Activated CD4-positive, alpha-beta T cell treated with anti-CD3 and anti-CD28 coated beads, Interleukin-2, Interleukin-4, amounts not matched to agents 100 ng/mL and 50 ng/mL, durations not matched to agents 16 hours and 8 hours (primary cell): ENCODE measurements at places on chromosomes 11 and 22.
A peak's percentile ranks its signal among the peaks of the same experiment; 100 is the strongest.

GRCh38 chr11:117229411-117229810 is 2.5 kb downstream of the PCSK7 start:
- no peak for DNase-seq

GRCh38 chr11:61119055-61119454 is 16.8 kb downstream of the CD5 start:
- DNase-seq: no peak

- DNase-seq: no peak
These were observed 24.1 kb upstream of the CLNS1A start for GRCh38 chr11:77661670-77662069.

DNA sequence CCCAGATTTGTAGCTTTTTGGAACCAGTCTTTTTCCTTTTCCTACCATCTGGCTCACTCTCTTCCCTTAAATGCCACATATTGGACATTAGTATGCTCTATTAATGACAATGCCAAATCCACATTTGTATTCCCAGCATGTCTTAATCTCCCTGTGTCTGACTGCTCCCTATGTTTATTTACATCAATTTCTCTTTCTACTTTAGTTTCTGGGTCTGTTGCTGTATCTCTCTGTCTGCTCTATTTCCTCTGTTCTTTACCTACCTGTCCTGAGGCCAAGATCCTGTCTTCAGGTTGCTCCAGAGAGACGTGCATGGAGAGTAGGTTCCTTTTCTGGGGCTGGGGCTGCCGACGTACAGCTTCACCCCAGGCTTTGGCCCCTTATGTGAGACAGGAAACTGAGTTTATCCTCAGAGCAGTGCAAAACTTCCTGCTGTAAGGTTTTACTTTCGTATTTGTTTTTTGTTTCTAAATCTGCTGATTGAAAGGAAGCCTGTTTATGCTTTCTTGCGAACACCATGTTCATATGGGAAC is 25.6 kb downstream of the OR2AG2 start:
- peak; percentile 69 for DNase-seq

- no peak for DNase-seq
These were observed 763.2 kb upstream of the TENM4 start for GRCh38 chr11:80204021-80204420.

DNA sequence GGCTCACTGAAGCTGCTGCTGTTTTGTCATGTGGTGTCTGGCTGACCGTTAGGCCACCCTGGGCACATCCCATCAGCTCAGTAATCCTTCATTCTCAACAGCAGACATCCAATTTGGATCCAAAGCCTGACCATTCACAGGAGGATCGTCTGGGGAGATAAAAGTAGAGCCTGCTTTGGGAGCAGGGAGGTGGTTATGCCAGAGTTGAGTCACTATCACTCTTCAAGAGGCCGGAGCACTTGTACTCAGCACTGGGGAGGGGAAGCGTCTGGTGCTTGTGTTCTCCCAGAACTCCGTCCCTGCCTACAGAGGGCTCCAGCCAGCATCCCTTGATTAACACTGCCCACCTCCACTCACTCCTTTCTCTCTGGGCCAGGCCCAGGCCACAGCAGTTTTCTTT is 382.6 kb downstream of the OPCML start:
- no peak for DNase-seq

GRCh38 chr11:65911682-65912568 is 6.9 kb downstream of the C11orf68 start:
- DNase-seq: no peak

DNA sequence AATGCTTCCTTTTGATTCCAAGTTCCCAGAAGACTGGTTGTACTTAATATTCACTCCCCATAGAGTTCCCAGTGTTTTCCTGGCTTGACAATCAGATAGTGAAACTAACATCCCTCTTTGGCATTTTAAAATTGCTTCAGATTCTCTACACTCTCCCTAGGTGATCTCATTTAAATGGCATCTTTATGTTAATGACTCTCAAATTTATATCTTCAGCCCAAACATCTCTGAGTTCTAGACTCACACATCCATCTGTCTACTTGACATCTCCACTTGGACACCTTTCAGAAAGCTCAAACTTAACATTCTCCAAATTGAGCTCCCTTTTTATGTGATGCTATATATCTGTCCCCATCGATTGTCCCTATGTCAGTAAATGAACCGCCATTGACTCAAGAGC is 232.0 kb downstream of the NTM start:
- no peak for DNase-seq

GRCh38 chr11:101083335-101083734 is 46.3 kb downstream of the PGR start:
- DNase-seq: no peak

GRCh38 chr11:45897556-45897955 is 9.5 kb downstream of the FREY1 start:
- no peak for DNase-seq

DNA sequence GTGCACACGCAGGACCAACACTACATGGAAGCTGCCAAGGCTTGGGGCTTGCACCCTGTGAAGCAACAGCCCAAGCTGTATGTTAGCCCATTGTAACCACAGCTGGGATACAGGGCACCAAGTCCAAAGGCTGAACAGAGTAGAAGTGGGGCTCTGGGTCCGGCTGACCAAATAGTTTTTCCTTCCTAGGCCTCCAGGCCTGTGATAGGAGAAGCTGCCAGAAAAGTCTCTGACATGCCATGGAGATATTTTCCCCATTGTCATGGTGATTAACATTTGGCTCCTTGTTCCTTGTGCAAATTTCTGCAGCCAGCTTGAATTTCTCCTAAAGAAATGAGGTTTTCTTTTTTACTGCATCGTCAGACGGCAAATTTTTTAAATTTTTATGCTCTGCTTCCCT is 941.2 kb downstream of the FAM181B start:
- no peak for DNase-seq

DNA sequence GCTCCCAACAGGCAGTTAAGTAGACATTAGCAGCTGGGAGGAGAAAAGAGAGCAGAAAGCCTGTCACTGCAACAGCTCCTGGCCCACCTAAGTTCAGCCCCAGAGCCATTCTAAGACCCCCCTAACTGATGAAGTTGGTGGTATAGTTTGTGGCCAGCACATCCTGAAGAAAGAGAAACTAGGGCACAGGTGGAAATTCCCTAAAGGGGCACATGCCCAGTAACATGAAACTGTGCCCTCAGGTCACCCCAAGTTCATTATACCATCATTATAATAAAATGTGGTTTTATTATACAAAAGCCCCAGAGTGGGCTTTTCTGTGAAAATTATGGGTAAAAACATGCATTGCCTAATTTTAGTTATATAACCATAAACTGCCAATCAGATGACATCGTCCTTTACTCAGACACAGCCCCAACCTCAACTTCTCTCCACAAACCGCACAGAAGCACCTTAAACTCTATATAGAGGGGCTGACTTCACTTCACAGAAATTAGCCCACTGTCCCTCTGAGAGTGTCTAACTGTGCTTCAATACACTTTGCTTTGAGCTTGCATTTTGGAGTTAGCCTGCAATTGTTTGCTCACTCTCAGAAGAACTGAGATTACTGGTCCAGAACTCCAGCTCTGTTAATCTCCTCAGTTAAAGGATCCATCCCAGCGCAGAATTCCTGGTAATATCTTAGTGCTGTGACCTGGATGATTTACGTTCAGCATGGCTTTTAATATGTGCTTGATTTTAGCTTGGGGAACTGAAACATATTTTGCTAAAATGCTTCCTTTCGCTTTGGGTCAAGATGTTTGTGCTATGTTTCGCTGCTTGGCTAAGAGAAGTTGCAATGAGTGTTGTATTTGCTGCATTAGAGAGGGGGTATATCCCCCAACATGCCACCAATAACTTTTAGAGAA is 1.8 kb upstream of the APOL3 start:
- no peak for DNase-seq

- no peak for DNase-seq
These were observed 7.4 kb downstream of the GNB1L start for GRCh38 chr22:19847345-19847632.

DNA sequence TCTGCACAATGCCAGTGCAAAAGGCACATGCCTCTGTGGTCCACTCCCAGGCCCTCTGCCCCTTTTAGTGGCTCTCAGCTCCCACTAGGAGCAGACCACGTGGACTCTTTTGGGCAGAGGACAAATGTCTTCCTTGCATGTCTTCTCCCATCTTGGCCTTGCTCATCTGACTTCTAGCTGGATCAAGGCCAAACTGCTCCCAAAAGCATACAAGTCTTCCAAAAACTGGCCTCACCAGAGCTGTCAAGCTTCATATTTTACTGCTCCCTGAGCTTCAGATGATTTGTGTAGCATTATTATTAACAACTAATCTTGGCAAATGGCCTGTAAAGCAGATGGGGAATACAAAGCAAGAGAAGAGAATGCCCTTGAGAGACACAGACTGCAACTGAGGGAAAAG is 6.9 kb downstream of the SMPD1 start:
- no peak for DNase-seq

DNA sequence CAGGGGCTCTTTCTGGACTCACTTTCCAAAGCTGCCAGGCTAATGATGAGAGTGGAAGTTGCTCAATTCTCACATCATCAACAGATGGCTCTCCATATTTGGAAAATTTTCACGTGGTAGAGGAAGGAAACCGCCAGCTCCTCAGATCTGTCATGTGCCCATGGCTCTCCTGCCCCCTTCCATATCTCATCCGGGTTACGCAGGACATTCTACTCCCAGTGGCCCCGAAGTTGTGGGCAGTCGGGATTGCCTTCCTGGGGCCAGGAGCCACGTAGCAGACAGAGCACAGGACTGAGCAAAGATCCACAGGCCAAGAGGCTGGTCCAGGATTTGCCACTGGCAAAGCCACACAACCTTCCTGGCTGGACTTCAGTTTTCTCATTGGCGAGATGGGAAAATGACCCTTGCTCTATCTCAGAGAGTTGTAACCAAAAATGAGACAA is 38.8 kb downstream of the RPUSD4 start:
- DNase-seq: no peak

- DNase-seq: no peak
These were observed 1004.5 kb upstream of the CCDC90B start for GRCh38 chr11:84290647-84291046.

DNA sequence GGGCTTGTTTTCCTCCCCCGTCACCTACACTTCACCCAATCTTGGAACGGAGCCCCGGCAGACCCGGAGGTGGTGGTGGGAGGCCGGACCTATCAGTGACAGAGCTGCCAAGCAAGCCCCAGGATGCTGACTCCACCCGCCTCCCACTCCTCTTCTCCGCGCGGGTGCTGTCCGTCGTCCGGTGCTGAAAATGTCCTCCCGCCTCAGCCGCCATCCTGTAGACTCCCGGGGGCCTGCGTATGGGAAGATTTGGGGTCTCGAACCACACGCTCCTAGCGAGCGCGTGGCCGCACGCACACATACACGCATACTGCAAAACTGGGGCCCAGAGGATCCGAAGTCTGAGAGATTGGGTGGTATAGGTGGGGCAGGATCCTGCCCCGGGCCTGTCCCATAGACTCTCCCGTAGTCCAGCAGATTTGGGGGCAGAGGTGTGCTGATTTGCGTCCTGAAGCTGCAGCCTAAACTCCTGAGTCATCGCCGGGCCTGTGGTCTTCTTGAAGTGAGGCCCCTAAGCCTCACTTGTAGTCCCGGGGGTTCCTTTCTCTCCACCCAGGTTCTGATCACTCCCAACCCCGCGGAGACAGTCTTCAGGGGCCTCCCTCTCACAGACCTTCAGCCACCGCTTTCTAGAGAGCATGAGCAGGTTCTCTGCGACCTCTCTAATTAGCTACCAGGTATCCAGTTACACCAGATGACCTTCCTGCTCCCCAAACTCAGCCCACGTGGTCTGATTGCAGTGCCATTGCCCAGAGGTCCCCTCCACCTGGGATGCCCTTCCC is 796 bp upstream of the YIF1A start:
- peak; percentile 76 for DNase-seq

DNA sequence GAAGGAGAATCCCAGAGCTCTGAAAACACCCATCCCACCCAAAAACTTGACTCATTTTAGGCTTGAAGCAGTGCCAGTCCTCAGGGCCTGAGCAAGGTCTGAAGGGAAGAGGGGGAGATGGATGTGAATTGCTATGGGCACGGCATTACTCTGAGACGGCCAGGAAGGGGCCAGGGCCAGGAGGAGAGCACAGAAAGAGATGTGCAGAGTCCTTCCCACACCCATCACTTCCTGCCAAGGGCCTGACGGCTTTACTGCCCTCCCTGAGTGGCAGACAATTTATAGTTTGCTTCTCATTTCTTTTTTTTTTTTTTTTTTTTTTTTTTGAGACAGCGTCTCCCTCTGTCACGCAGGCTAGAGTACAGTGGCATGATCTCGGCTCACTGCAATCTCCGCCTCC is 22.5 kb downstream of the TAB1 start:
- no peak for DNase-seq

GRCh38 chr11:119377112-119377901 is 4.2 kb downstream of the USP2 start:
- no peak for DNase-seq

- DNase-seq: no peak
These were observed 20.8 kb upstream of the TUB start for GRCh38 chr11:8060146-8060719.

GRCh38 chr22:20192972-20193760 is 42.3 kb upstream of the CCDC188 start:
- DNase-seq: no peak

GRCh38 chr22:32517488-32517887 is 42.9 kb downstream of the FBXO7 start:
- no peak for DNase-seq

- DNase-seq: no peak
These were observed 11.9 kb downstream of the CHRM1 start for GRCh38 chr11:62909107-62909894.

DNA sequence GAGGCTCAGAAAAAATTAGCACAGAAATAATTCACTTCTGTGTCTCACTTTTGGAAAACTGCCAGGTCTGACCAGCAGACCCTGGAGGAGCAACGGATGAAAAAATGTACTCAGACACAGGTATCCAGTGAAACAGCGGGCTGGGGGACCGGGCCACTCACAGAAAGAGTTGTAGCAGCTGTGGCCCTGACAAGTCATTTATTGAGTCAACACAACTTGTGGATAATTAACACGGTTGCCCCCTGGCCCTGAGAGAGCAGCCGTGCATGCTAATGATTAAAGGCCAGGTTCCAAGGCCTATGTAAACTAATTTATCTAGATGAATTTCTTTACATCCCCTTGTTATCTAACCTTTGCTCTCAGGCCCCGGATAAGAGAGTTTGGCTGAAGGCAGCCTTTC is 131.3 kb downstream of the AASDHPPT start:
- DNase-seq: no peak

GRCh38 chr11:3088806-3089205 is 31.6 kb upstream of the CARS1 start:
- no peak for DNase-seq

GRCh38 chr22:24426851-24427499 is 424 bp upstream of the ADORA2A start:
- DNase-seq: no peak

DNA sequence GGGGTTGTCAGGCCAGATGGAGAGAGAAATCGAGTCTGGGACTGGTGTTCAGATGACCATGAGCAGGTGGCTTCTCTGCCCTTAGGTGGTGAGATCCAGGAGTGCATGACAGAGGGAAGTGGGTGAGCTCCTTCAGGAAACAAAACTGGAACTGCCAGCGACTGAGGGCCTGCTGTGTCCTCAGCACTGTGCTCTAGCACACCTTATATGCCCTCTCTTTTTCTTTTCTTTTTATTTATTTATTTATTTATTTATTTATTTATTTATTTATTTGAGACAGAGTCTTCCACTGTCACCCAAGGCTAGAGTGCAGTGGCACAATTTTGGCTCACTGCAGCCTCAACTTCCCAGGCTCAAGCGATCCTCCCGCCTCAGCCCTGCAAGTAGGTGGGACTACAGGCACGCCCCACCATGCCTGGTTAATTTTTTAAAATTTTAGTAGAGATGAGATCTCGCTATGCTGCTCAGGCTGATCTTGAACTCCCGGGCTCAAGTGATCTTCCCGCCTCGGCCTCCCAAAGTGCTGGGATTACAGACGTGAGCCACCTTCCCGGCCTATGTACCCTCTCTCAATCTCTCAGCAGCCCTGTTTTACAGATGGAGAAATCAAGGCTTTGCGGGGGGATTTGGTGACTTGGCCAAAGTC is 14.8 kb upstream of the RASD2 start:
- DNase-seq: no peak
